ENCODE measurements at places on chromosomes 2 and 18.
A peak's percentile ranks its signal among the peaks of the same experiment; 100 is the strongest.

DNA sequence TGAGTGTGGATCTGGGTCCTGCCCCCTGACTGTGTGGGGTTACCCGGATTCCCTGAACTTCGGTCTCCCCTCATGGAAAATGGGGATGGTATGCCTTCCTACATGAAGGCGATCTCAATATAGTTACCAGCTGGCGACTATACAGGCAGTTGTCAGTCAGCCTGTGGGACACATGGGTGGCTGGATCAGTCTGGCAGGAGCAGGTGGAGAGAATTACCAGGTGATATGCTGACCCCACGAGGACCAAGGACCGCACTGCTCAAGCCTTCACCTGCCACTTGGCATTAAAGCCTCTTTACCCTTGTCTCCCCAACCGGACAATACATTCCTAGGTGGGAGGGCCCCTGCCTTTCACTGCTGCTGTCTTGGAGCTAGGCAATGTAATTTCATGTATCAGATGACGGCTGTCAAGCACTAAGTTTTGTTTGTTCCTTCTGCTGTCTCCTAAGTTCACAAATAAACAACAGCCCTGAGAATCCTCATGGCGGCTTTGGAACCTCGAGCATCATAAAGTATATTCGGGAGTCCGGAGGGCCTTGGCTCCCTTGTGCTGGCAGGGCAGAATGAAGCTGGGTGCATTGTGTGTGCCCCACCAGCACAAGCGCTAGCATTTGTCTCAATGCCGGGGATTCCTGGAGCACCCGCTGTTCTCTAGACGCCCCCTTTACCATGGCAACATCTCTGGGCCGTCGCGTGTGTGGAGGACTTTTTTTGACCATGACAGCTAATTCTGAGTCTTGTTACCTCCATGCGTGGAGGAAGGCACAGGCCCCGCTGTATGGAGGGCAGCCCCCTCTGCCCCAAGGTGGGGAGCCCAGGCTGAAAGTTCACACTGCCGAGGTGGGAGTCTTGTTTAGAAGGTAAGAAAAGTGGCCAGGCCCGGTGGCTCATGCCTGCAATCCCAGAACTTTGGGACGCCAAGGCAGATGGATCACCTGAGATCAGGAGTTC, 48.6 kb downstream of the PDCL3 start:
- no peak for DNase-seq

DNA sequence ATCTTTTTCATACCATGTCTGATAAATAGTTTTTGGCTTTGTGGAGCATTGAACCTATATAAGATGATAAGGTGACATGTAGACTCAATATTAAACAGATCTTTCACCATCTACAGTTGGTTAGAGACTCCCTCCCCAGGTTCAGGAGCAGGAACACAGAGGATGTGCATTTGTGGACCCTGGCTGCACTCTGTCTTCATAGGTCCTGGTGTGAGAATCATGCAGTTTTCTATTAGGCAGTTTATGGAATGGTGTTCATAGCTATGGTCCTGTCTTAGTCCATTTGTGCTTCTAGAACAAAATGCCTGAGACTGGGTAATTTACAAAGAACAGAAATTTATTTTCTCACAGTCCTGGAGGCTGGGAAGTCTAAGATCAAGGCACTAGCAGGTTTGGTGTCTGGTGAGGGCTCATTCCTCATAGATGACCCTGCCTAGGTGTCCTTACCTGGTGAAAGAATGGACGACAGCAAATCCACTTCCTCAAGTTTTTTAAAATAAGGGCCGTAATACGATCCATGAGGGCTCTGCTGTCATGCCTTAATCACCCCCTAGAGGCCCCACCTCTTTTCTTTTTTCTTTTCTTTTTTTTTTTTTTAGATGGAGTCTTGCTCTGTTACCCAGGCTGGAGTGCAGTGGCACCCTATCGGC, 35.3 kb upstream of the FAM98A start:
- no peak for DNase-seq

GRCh38 chr2:199458806-199459285, 1.1 kb upstream of the SATB2 start:
- DNase-seq, result no peak

DNA sequence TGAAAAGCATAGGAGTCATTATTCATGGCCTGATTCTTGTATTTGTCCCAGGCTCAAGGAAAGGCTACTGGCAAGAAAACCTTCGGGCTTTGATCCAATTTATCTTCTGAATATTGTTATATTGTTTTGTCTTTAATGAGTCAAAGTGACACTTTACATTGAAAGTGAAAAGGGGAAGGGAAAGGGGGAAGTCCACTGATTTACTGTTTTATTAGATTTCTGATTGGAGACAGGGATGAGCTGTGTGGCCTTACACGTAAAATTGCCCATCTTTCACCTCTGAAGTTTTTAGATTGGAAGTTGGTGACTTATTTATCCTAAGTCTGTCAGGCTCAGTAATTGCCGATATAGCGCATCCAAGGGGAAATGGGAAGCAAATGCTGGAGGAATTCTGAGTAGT, 843.8 kb upstream of the LRRTM1 start:
- no peak for DNase-seq

- DNase-seq, result no peak
Measured at GRCh38 chr18:42105394-42105793, 150.4 kb downstream of the PIK3C3 start.

DNA sequence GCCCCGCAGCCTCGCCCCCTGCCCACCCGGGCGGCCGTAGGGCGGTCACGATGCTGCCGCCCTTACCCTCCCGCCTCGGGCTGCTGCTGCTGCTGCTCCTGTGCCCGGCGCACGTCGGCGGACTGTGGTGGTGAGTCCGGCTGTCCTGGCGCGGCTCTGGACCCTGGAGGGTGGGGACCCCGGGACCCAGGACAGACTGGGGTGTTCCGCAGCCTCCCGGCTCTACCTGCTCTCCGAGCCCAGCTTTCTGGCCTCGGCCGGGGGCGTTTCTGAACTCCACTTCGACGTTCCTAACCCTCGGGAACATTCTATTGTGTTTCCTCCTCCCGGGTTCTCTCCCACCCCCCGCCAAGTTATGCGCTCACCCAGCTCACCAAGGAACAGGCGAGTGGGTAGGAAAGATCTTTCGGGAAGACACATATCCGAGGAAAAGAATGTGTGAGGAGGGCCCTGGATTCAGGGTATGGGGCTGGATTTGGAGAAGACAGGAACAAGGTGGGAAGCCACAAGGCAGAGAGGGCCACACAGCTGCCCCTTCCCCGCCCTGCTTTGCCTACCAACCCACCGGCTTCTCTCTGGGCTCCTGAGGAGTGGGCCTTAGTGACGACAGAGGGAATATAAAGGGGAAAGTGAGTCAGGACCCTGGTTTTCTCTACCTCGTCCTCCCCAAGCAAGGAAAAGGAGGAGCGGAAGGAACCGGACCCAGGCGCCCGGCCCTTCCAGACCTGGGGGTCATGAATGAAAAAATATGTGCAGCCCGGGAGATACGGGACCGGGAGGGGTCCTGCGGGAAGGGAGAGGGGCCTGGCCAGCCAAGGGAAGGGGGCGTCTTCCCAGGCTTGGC, 605 bp downstream of the WNT6 start:
- no peak for DNase-seq

DNA sequence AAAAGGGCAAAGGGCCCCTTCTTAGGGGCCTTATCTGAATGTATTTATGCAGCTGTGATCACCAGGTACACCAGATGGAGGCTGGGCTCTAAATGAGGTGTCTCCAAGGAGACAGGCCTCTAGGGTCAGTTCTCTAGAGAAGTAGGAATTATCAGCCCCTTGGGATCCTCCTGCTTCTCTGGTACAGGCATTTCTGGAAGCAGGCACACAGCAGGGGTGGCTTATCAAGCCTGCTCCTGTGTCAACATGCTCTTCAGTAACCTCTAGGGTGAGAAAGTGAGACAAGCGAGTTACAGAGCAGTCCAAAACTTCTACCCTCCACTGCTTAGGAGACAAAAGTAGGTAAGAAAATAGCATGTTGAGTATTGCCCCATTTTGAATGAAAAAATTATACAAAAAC, 13.8 kb downstream of the TPGS2 start:
- no peak for DNase-seq

GRCh38 chr2:172249986-172250385, 147.3 kb upstream of the DLX2 start:
- no peak for DNase-seq

DNA sequence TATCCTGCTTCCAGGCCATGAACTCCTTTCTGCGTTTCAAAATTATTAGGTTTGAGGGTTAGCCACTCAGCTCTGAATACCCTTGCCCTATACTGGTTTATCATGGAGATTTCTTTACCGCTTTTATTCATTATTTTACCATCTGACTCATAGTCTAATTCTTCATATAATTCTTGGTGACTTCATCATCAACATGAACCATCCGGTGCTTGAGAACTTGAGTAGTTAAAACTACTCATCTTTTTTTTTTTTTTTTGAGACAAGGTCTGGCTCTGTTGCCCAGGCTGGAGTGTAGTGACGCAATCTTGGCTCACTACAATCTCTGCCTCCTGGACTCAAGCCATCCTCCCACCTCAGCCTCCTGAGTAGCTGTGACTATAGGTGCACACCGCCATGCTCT, 94.2 kb upstream of the LHCGR start:
- DNase-seq, result no peak

GRCh38 chr18:47404845-47405244, 153.4 kb upstream of the SKOR2 start:
- no peak for DNase-seq

GRCh38 chr2:149004836-149005235, 33.7 kb upstream of the LYPD6B start:
- no peak for DNase-seq

GRCh38 chr2:156004459-156004858, 328.1 kb downstream of the NR4A2 start:
- DNase-seq, result no peak

- peak; percentile 89 for DNase-seq
Measured at GRCh38 chr2:76599732-76600368, 889.1 kb upstream of the GCFC2 start.

DNA sequence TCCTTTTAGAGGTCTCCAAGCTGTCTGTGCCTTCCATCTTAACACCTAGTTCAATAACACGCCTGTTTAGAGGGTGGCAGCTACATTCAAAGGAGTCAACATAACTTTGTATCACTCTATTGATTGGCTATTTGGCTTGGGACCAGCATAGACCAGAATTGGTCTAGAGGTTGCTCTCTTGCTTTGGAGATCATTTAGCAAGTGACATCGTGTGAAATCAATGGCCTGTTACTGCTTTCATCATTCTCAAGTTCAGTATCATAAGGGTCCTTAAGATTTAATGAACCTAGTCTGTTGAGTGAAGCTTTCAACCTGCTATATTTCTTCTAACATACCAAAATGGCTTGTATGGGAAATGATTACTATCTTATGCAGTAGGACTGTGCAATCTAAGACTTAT, 768.2 kb downstream of the NRXN1 start:
- DNase-seq, result no peak

- no peak for DNase-seq
Measured at GRCh38 chr2:144965172-144965571, 445.3 kb upstream of the ZEB2 start.

DNA sequence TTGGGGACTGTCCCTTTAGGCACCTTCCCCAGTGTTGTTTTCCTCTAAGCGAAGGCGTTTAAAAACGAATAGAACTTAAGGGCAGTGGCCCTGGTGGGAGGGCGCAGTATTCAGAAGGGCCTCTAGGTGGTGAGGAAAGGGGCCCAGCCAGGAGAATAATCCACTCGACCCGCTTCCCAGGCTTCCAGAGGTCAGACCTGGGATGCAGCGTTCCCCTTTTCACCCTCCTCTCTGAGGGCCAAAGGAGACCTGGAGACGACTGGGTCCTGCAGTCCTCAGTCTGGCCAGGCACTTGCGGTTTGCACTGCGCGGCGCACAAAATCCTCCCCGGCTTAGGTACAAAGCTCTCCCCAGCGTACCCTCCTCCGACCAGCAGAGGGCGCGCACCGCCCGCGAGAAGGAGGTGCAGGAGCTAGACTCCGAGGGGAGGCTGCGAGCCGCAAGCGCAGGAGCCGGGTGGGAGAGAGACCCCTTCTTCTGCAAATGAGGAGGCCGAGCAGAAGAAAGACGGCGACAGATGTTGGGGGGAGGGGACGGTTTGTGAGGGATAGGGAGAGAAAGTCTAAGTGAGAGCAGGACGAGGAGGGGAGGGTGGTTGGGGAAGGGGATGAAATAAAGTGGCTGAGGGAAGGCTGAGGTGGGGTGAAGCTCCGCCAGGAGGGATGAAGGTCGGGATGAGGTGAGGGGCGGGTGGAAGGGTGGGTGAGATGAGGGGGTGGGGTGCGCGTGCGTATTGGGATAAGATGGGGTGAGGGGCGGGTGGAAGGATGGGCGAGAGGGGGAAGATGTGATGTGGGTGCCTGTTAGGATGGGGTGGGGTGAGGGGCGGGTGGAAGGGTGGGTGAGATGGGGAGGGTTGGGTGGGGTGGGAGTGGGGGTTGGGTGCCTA, 4.9 kb downstream of the FEV start:
- peak; percentile 77 for DNase-seq

DNA sequence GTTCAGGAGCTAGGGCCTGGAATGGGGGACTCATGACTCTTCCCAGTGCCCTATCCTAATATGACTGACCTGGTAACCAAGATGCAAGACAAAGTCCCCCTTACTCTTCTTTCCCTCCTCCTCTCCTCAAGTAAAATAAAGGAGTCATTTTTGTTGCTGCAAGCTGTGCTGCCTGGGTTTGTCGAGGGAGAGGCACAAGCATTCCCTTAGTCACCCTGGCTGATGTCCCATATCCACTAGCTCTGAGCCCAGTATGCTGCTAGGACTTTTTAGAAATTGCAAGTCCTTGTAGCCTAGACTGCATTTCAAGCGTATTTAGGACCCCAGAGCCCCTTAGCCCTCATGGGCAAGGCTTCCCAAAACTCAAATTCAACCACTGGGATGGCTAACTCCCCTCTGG, 338.5 kb upstream of the SETBP1 start:
- no peak for DNase-seq

DNA sequence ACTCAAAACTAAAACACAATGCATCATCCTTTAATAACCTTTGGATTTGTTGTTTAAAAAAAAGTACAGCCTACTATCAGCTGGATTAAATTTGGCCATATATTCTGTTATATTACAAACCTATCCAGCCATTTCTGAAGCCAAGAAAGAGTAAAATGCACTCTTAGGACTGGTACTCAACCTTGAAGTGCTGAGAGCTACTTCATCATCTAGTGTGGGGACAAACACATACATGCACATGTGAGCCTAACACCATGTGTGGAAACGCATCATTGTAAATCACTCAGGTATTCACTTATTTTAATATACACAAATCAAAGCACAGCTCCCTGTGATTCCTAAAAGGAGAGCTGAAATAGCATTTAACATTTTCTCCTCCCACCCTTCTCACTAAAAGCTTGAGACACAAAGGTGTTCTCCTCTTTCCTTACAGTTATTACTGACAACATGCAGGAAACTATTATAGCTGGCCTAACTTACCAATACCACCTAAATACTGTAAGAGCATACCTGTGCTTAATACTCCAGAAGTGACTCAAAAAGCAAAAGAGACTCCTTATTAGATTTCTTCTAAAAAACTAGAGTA, 7.5 kb downstream of the BAZ2B start:
- DNase-seq, result no peak

DNA sequence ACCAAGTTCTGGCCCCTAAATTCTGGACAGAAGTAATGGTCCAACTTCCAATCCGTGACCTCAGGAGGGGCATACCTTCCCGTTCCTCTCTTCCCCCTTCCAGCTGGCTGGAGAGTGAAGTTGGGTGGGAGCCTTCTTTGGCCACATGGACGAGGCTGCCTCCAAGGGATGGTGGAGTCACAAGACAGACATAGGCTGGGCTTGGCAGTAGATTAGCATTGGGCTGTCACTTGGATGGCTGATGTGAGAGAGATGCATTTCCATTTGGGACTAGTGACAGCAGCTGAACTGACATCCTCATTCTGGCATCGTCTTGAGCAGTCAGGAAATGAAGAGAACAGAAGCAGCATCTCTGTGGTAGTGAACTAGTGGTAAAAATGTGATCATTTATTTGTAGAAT, 12.6 kb downstream of the NT5DC4 start:
- no peak for DNase-seq
